Right ventricle myocardium superior (tissue), 1 donor: ENCODE measurements at places on chromosomes 5 and 9.

DNA sequence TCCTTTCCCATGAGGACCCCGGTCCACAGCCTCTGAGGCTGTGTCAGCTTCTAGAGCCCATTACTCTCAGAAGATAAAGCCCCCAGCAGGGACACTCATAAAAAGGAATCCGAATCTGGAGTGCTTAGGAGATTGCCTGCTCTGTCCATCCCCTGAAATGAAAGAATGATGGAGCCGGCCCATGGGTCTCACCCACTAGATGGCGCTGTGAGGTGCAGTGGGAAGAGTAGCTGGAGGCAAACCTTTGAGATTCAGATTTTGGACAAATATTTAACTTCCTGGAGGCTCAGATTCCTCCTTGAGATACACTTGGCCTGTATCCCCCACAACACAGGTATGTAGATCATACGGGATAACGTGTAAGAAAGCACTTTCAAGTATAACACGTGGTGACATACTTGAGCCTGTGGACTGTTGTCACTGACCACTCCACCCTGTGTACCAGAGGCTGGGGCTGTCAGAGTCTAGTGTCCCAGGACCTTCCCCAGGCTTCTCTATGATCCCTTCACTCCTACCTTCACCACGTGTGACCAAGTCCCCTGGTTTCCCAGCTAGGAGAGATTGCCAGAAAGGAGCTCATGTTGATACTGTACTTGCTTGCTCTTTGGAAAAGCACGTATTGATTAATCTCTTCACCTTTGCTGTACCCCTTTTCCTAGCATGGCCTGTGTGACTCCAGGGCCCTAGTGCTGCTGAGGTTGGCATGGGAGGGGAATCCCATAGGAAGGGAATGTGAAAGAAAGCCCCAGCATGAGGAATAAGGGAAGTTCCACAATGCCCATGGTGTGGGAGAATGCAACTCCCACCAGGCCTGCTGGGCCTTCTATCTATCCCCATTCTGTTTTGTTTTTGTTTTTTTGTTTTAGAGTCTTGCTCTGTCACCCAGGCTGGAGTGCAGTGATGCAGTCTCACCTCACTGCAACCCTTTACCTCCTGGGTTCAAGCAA is 32.1 kb downstream of the TRMO start:
- peak; percentile 53 for DNase-seq

- no peak for DNase-seq
These were observed 592.1 kb downstream of the TLE1 start for GRCh38 chr9:81097131-81097847.

DNA sequence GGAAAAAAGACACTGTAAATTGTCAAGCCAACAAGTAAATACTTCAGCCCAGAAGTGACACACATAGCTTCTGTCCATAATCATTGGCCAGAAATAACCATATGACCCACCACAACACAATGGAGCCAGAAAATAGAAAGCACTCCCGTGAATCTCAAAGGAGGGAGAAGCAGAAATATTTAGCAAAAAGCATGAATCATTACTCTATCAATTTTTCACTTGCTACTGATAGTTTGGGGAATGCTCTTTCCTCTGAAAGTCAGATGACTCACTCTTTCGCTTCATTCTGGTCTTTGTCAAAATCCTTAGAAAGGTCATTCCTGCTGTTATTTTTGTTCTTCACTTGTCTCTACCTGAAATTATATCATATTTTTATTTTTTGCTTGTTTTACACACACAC is 312.6 kb downstream of the TMEM232 start:
- no peak for DNase-seq

DNA sequence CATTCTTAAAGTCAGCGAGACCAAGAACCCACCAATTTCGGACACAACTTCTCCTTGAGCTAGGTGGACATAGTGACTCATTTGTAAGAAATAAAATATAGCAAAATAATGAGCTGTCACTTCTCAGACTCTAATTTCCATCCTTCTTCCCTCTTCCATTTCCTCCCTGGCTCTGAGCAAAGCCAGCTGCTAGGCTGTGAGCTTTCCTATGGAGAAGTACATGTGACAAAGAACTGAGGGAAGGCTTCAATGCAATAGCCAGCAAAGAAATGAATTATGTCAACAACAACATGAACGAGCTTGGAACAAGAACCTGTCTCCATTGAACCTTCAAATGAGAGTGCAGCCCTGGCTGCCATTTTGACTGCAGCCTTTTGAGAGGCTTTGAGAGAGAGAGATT is 25.9 kb upstream of the SELENOP start:
- no peak for DNase-seq

- no peak for DNase-seq
These were observed 29.2 kb upstream of the TGFBI start for GRCh38 chr5:135999406-136000139.

- DNase-seq = peak; percentile 81
These were observed 33.8 kb downstream of the GPBP1 start for GRCh38 chr5:57207681-57208080.

DNA sequence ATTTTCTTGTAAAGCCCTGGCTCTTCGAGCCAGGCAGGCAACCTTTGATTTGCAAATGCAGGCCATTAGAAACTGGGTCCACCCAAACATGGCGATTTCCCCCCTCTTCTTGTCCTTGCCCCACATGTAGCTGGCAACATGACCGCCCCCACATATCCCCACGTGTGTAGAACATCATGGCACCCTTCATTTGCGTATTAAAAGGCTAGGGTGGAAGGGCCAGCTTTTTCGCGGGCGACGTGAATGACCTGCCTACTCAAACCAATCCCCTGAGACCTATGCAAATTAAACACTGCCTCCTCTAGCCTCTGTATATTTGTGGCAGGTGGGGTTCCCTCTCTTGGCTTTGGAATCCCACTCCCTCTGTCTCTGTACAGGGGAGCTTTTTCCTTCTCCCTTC is 107.0 kb upstream of the CLINT1 start:
- DNase-seq = no peak

DNA sequence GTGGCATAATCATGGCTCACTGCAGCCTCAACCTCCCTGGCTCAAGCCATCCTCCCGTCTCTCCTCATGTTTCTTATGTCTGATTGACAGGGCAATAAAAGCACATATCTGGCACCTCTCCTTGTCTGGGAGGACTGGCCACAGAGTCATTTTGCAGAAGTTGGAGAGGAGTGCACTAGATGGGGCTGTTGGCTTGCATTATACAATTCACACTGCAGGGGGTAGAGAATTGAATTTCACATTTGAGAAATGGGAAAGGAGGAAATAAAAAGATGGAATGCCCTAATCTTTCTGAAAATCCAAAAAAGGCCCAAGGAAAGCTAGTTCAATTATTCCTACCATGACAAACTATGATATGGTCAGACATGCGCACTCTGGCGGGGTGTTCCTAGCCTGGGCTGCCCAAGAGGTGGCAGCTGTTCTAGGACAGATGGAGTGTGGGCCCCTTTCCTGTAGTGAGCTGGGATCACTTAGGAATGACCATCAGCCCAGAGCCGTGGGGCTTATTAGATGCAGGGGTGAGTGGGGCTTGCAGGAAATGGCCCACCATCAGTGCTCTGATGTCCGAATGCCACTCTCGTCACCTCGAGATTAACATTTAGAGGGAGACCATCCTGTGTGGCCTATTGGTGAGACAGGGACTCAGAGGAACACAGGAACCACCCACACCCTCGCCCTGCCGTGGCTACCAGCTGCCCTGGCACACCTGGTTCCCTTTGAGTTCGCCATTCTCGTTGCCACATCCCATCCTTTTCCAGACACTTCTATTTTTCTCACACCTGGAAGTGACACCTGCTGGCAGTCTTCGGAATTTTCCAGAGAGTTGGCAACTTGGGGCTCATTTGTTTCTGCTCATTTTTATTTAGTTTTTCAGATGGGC is 21.8 kb upstream of the ANKRD18A start:
- DNase-seq = no peak

- DNase-seq = no peak
These were observed 39.1 kb downstream of the SMIM15 start for GRCh38 chr5:61123145-61123544.

- no peak for DNase-seq
These were observed 74.3 kb downstream of the SEC61B start for GRCh38 chr9:99296291-99296951.

DNA sequence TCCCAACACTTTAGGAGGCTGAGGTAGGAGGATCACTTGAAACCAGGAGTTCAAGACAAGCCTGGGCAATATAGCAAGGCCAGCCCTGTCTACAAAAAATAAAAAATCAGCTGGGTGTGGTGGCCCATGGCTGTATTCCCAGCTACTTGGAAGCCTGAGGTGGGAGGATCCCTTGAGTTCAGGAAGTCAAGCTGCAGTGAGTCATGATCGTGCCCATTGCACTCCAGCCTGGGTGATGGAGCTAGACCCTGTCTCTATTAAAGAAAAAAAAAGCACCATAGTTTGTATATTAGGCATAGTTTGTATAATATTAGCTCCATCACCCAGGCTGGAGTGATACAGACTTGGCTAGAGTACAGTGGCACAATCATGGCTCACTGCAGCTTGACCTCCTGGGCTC is 9.6 kb upstream of the NME5 start:
- DNase-seq = no peak

GRCh38 chr5:142176255-142176654 is 67.7 kb downstream of the NDFIP1 start:
- no peak for DNase-seq

DNA sequence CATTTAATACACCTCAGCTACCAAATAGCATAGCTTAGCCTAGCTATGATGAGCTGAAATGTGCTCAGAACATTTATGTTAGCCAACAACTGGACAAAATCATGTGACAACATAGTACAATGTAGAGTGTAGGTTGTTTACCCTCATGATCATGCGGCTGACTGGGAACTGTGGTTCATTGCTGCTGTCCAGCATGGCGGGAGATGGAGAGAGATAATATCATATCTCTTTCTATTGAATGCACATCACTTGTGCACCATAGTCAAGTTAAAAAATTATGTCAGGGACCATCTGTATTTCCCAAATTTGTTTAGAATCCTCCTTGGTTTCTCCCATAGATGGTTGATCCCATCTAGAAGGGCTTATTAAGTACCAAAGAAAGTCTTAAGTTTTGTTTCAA is 151.1 kb upstream of the ELL2 start:
- no peak for DNase-seq

DNA sequence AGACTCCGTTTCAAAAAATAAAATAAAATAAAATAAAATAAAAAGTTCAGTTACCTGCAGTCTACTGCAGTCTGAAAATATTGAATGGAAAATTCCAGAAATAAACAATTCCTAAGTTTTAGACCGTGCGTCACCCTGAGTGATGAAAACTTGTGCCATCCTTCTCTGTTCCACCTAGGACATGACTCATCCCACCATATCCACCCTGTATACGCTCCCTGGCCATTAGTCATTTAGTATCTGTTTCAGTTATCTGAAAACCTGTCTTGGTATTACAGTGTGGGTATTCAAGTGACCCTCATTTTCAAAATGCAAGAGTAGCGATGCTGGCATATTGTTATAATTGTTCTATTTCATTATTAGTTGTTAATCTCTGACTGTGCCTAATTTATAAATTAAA is 51.8 kb upstream of the TEX48 start:
- no peak for DNase-seq

DNA sequence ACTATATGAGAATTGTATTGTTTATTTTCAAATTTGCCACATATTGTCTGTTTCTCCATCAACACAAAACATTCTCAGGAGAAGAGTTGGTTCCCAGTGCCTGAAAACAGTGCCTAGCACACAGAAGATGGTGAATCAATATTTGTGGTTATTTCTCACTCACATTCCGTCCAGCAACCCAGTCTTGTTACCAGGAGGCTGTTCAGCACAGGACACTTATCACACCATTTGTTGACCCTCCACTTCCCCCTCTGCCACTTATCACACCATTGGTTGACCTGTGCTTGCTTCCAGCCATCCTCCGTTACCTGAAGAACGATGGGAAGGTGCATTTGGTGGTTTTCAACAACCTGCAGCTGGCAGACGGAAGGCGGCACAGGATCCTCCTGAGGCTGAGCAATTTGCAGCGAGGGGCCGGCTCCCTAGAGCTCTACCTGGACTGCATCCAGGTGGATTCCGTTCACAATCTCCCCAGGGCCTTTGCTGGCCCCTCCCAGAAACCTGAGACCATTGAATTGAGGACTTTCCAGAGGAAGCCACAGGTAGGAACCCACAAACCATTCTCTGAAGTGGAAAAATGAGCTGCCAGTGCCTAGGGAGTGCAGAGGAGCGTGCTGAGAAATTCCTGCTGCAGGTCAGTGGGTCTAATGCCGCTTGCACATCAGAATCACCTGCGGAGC is 20.5 kb downstream of the THBS4 start:
- DNase-seq = no peak

GRCh38 chr5:171801839-171802238 is 16.2 kb downstream of the SMIM23 start:
- DNase-seq = no peak

DNA sequence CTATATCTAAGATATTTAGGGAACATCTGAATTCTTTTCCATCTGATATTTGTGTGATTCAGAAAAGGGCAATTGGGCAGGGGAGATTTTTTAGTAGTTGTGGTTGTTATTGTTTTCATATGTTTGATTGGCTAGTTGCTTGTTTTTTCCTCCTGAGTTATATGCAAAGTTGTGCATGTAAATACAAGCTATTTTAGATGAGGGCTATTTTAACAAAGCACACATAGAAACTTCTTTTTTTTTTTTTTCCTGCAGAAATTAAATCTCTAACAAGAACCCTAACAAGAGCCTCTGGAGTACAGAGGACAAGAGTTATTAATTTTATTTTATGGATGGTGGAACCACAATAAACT is 559.1 kb downstream of the CETN3 start:
- DNase-seq = no peak

DNA sequence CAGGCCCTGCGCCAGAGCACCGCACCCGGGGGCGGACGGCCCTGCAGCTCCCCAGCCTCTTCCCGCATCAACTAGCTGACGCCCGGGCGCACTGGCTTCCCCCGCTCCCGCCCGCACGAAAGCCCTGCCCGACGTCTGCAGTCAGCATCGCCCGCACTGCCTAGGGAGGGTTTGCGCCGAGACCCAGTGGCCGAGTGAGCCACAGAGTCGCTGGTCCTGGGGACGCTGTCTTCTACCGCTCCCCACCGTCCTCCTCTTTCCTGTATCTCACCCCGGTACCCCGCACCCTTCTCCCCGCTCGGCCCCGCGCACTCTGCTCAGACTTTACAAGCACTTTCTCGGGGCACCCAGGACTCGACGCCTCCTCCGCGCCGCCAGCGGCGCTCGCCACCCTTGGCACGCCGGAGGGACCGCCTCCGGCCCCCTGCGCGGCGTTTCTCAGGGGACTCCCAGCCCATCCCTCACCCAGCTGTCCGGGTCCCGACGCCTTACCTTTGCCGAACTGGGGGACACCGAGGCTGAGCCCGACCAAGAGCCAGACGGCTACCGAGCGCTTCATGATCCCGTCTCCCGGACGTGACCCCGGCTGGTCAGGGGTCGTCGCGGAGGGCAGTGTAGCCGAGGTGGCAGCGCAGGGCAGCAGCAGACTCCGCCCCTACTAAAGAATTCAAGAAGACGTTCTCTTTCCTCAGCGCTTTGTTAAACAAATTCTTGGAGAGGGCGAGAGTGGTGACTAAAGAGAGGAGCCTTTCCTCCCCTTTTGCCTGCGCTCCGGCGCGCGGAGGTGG is 670 bp downstream of the EDIL3 start:
- DNase-seq = peak; percentile 39

- DNase-seq = no peak
These were observed 3.5 kb downstream of the SHB start for GRCh38 chr9:38065369-38066075.
